Placental pericyte (primary cell): ENCODE measurements at places on chromosomes 7 and 10. TPM values are rescaled to one million over a fixed set of nuclear protein-coding genes. Genes with fewer than 3 reads are reported as not detected.

The NPM3 gene
- 55.8 and 105 TPM in 2 replicates for total RNA-seq

The ZNF727 gene
- total RNA-seq: not detected in 2 replicates

The CHST15 gene
- total RNA-seq: 6.3 and 15.9 TPM in 2 replicates

The EBLN1 gene
- total RNA-seq: not detected in 2 replicates

The CALD1 gene
- total RNA-seq: 463 and 559 TPM in 2 replicates
